ENCODE measurements at places on chromosomes 4 and X.
A peak's percentile ranks its signal among the peaks of the same experiment; 100 is the strongest.

DNA sequence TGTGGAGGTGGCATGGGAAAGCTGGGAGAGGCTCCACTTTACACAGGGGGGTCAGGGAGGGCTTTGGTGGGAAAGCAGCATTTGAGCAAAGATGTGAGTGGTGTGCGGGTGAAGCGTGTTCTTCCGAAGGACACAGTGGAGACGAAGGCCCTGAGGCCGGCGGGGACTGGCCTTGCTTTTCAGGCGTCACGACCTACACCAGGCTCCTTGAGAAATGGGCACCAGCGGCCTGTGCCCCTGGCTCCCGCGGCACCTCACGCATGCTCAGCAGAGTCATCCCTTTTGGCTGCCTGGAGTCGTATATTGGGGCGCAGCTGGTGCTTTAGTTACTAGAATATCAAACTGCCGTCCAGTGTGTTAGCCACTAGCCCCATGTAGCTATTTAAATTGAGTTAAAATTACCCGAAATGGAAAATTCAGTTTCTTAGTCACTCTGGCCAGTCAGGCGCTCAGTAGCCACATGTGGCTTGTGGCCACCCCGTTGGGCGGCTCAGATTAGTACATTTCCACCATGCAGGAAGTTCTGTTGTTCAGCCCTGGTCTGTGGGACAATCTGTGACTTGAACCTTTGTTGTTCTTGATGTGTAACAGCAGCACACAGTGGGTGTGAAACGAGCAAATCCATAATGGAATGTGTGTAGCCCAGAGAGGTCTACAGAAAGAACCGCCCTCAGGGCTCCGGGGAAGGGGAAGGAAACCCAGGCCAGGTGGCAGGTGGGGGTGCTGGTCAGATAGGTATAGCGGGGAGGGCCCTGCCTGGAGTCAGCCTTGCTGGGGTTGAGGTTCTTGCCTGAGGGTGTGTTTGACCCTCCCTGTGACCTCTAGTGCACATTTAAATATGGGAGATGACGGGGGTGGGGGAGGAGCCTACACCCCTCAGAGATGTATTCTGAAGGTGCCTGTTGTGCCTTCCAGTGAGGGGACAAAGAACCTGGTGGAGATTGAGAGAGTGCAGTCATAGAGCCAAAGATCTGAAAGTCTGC, 30.4 kb downstream of the TBC1D14 start:
- DNase-seq = no peak

GRCh38 chr4:88442689-88443191, 14.2 kb upstream of the HERC5 start:
- no peak for DNase-seq

DNA sequence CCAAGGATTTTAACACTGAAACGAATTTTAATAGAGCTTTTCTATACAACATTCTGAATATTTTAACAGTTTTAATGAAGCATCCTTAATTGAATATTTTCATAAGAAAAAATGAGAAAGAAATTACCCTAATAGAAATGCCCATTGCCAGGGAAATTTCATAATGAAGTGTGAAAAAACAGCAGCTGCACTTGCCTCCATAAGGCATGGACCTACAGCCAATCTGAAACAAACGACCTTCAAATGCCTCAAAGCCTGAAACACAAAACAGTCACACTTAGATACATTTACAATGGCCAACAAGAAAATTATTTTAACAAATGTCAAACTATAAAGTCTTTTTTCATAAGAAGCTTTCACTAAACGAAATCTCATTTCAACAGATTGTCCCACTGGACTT, 74.4 kb downstream of the SLC9B1 start:
- DNase-seq = no peak

- DNase-seq = no peak
Observed at GRCh38 chr4:79623021-79623870, 215.2 kb upstream of the GK2 start.

DNA sequence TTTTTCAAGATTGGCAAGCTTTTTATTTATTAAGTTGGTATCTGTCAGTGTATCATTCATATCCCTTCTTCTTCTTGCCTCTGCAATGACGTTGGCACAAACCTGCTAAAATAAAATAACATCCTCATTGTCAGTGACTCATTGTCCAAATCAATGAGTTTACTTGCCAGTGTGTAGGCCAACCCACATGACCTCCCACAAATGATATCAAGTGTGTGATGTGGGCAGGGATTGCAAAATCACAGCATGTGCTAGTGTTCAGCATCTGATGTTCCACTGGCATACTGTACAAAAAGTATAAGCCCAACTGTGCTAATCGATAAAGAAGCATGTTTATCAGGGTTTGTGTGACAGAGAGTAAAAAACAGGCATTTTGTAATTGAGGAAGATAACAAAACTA, 25.5 kb downstream of the GPAT3 start:
- no peak for DNase-seq

GRCh38 chrX:129958814-129959492, 23.5 kb upstream of the BCORL1 start:
- no peak for DNase-seq

DNA sequence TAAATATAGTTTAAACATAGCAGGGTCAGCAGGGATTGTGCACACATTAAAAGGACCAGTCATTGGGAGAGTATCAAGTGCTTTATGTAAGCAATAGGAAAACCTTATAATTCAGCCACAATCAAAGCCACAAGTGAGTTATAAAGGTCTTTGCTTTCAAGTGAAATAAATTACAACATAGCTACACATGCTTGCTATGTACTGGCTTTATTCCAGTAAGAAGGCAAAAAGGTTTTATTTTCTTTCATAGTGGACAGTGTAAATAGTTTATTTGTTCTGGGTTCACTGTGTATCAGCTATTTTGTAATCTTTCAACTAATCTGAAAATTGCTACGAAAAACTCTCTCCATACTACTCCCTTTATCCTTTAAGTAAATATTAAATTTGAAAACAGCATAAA, 691.4 kb downstream of the PCDH7 start:
- no peak for DNase-seq

- DNase-seq = no peak
Observed at GRCh38 chr4:29046186-29046585, 1674.0 kb upstream of the PCDH7 start.

DNA sequence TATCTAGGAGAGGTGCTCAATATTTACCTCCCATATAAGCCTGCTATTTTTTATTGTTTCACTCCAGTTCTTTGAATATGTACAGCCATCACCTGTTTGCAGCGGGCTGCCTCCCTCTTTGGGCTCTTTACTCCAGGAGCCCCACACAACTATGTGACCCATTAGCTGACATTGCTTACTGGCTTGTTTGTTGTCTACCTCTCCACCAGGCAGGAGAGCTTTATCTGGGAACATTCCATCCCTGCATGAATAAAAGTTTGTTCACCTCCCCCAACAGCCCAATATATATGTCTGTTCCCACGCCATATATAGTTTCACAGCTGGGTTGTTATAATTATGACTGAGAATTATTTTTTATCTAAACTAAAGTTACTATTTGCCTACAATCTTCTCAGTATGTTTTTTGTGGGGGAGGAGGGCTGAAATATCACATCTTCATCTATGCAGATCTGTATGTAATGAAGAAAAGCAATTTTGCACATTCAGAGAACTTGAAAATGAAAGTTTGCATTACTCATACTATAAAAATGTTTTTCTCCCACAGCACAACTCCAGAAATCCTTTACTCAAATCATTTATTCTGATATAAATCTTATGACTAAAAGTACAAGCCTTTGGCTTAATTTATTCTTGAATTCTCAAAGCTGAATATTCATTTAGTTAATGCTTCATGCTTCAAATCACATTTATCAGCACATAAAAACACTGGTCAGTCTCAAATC, 61.2 kb upstream of the DAPP1 start:
- no peak for DNase-seq

DNA sequence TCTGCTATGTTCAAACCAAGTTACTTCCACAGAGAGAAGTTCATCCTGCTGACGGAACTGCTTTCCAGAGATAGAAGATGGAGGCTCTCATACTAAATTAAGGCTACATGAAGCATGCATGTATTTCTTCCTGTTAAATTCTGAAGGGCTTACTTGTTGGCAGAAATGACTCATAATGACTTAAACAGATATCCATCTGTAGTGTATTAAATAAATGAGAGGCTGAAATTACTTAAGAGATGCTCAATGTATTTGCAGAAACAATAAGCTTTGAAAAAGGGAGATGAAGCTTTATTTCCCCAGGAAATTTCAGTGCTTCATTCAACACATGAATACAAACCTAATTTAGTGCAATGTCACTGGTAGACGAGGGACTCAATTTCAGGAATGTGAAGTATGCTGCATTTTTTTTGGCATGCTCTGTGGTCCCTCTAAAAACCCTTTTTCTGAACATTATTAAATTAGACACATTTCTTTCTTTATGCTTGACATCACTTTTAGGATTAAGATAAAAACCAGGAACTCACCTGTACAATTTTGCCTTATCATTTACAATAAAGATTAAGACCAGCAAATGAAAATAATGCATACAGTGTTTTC, 759.1 kb upstream of the POU3F4 start:
- DNase-seq = no peak

DNA sequence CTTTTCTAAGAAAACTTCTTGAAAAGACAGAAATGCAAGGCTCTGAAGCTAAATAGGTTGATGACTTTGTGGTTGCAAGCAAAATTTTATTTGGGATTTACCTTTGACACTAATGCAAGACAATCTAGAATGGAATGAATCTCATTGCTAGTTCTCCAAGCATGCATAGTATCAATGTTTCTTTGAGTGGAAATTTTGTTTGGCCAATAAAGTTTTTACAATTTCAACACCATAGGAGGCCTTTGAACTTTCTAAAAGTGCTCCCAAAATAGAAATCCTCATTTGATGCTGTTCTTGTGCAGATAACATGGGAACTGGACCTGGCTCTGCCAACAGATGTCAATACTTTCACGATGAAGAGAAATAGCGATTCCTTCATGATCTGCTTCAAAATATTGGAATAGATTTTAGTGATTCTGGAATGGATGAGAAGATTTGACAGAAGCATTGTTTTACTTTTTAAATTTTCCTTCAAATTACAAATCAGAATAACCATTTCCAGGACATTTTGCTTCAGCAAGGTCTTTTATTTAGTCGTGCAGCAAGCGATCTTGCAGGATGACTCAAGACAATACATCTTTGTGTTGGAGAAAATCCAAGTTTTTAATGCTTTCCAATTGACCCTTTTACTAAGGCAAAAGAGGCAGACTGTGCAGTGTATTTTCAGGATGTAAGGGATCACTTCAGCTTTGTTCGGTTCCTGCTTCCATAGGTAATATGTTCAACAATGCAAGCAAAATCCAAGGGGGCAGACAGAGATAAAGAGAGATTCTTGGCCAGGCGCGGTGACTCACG, 51.7 kb upstream of the OTUD4 start:
- no peak for DNase-seq

- DNase-seq = no peak
Observed at GRCh38 chr4:38266616-38267015, 306.4 kb downstream of the PTTG2 start.

DNA sequence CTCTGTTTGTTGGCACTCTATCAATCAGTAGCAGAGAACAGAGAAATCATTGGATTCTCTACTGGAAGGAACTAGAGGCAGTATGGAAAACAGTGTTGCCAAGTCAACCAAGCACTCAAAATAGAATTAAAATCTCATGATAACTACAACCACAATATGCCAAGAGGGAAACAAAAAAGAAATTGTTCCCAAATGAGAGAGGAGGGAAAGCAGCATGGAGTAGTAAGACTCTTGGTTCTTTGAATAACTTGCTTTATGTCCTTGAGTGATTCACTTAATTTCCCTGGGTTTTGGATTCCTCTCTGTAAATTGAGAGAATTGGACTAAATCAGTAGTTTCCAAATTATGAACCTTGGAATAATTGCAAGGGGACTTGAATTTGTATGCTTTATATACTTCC, 285.5 kb upstream of the ANKRD50 start:
- DNase-seq = no peak

DNA sequence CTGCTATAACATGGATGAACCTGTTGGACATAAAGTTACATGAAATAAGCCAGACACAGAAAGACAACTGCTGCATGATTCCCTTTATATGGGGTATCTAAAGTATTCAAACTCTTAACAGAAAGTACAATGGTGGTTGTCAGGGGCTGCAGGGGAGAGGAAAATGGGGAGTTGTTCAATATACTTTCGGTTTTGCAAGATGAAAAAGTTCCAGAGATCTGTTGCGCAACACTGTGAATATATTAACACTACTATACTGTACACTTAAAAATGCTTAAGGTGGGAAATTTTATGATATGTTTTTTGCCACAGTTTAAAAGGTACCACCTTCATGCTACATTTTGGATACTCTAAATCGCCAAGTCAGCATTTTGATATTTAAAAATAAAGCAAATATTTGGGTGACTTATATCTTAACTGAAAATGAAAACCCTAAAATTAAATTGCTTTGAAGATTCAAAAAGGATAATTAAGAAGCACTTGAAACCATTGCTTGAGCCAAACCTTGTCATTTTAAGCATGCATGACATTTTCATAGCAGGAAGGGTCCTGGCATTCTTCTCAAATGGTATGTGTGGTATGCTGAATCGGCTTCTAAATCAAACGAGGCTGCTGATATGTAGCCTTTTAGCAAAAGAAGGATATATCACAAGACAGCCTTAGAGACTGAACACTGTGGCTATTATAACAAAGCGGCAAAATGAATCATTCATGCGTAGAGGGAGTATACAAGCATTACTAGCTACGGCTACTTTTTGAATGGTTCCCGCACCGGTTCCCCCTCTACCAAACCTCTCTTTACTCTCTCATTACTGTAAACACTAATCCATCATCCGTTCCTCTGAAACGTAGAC, 607.1 kb upstream of the DIPK2B start:
- no peak for DNase-seq

DNA sequence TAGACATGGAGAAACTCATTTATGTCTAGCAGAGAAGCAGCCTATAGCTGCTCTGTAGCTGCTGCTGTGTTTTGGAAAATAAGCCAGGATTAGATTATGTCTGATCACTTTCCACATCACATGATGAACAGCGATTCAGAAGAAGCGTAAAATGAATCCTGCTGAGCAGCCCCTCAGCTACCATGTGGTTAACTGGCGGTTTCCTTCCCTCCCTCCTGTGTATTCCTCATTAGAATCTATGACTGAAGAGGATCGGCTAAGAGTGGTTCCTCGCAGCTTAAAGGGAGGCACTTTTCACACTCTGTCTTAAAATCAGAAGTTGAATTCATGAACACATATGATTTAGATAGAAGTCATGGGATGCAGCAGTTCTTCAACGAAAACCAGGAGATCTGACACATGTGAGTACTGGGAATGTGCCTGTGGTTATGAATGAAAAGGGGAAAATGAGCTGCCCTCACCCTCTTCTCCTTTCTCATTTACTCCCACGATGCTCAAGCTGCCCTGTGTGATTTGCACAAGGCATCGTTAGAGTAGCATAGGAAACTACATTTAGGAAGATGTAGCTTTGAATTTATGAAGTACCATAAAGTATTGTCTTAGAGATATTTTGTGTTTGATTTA, at the start of gene PPEF1:
TSS of gene PPEF1 (plus strand) at position 220 of the 624 bp plus-strand sequence. CDS start at position 356, 136 bp downstream.
- no peak for DNase-seq

GRCh38 chr4:26785810-26786209, 74.8 kb upstream of the STIM2 start:
- no peak for DNase-seq

- peak; percentile 45 for DNase-seq
Observed at GRCh38 chr4:113979148-113979904, at the start of gene ARSJ. Gene ARSJ (minus strand): TSS chr4:113979647. CDS start chr4:113978834, 813 bp downstream.

GRCh38 chr4:150242820-150243458, 164.7 kb downstream of the DCLK2 start:
- DNase-seq = no peak

- no peak for DNase-seq
Observed at GRCh38 chr4:99379571-99379970, 27.0 kb upstream of the ADH1C start.

GRCh38 chr4:168153596-168154440, 61.5 kb downstream of the ANXA10 start:
- peak; percentile 42 for DNase-seq
